ENCODE measurements at places on chromosomes 5 and 9.
A peak's percentile ranks its signal among the peaks of the same experiment; 100 is the strongest.

- no peaks in the 10 kb centered on the region for H3K4me1 ChIP-seq
- DNase-seq, result no peak
- H3K27me3 ChIP-seq, result no peaks in the 10 kb centered on the region
- no peak overlapping the region for H3K27ac ChIP-seq
- H3K36me3 ChIP-seq, result no peaks in the 10 kb centered on the region
Measured at GRCh38 chr9:78406933-78407332, 110.0 kb downstream of the PSAT1 start.

DNA sequence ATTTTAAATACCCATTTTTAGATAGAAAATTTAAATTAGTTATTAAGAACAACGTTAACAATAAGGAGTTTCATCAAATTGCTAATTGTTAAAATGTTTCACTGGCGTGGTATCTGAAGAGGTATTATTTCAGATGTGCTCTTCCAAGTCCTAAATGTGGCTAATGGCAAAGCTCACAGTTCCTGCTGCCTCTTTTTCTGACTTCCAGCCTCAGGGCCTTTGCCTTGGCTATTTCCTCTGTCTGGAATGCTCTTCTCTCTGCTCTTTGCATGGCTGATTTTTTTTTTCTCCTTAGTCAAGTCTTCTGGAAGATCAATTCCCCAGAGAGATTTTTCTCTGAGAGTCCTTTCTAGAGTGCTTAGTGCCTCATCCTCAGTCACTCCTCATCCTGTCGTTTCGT, 9.6 kb upstream of the SSBP2 start:
- H3K27ac ChIP-seq, result no peak overlapping the region
- no peaks in the 10 kb centered on the region for H3K4me1 ChIP-seq
- DNase-seq, result no peak
- no peak overlapping the region for H3K4me3 ChIP-seq
- no peaks in the 10 kb centered on the region for H3K36me3 ChIP-seq

- no peak overlapping the region for H3K4me3 ChIP-seq
- H3K36me3 ChIP-seq, result peaks cover 2% of the 10 kb centered on the region
- H3K4me1 ChIP-seq, result no peaks in the 10 kb centered on the region
- no peaks in the 10 kb centered on the region for H3K27me3 ChIP-seq
Measured at GRCh38 chr5:17277907-17278306, 60.5 kb downstream of the BASP1 start.

GRCh38 chr5:8756498-8757084, 789.3 kb downstream of the SEMA5A start:
- no peaks in the 10 kb centered on the region for H3K4me1 ChIP-seq
- no peak overlapping the region for H3K27ac ChIP-seq
- peak; percentile 37 for DNase-seq
- no peaks in the 10 kb centered on the region for H3K36me3 ChIP-seq
- H3K27me3 ChIP-seq, result no peaks in the 10 kb centered on the region
- no peak overlapping the region for H3K4me3 ChIP-seq

- DNase-seq, result no peak
- H3K27ac ChIP-seq, result no peak overlapping the region
- no peaks in the 10 kb centered on the region for H3K36me3 ChIP-seq
- no peaks in the 10 kb centered on the region for H3K27me3 ChIP-seq
- H3K4me3 ChIP-seq, result no peak overlapping the region
- peaks cover 4% of the 10 kb centered on the region for H3K4me1 ChIP-seq
Measured at GRCh38 chr9:114902786-114903524, 27.4 kb downstream of the TNFSF8 start.

DNA sequence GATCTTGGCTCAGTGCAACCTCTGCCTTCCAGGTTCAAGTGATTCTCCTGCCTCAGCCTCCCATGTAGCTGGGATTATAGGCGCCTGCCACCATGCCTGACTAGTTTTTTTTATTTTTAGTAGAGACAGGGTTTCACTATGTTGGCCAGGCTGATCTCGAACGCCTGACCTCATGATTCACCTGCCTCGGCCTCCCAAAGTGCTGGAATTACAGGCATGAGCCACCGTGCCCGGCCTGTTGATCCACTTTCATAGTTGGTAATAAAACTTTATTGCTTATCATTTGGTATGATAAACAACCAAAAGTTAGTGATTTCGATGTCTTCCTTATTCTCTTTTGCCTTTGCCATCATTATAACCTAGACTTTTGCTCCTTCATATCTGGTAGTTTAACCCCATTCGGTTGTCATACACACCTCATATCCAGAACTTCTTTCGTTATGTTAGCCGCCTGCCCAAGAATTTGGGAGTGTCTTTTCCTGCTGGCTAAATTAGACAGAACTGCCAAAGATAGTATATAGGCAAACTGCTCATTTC, 45.0 kb downstream of the UBE2R2 start:
- H3K36me3 ChIP-seq, result peaks cover 6% of the 10 kb centered on the region
- no peak overlapping the region for H3K4me3 ChIP-seq
- no peaks in the 10 kb centered on the region for H3K27me3 ChIP-seq
- no peak for DNase-seq

GRCh38 chr9:76603448-76603895, 144.5 kb downstream of the GCNT1 start:
- no peak overlapping the region for H3K4me3 ChIP-seq
- no peaks in the 10 kb centered on the region for H3K36me3 ChIP-seq
- H3K27ac ChIP-seq, result no peak overlapping the region
- DNase-seq, result peak; percentile 65
- H3K27me3 ChIP-seq, result no peaks in the 10 kb centered on the region
